Cerebellum (tissue), 4 donors: ENCODE measurements at places on chromosomes 7 and 10. TPM values are rescaled to one million over a fixed set of nuclear protein-coding genes. Genes with fewer than 3 reads are reported as not detected.

The MKX gene
- total RNA-seq: 1.8 TPM

The ANKRD30A gene
- not detected for total RNA-seq

The GRID2IP gene
- 3.5 TPM for total RNA-seq

The SGCE gene
- 118 TPM for total RNA-seq

DNA sequence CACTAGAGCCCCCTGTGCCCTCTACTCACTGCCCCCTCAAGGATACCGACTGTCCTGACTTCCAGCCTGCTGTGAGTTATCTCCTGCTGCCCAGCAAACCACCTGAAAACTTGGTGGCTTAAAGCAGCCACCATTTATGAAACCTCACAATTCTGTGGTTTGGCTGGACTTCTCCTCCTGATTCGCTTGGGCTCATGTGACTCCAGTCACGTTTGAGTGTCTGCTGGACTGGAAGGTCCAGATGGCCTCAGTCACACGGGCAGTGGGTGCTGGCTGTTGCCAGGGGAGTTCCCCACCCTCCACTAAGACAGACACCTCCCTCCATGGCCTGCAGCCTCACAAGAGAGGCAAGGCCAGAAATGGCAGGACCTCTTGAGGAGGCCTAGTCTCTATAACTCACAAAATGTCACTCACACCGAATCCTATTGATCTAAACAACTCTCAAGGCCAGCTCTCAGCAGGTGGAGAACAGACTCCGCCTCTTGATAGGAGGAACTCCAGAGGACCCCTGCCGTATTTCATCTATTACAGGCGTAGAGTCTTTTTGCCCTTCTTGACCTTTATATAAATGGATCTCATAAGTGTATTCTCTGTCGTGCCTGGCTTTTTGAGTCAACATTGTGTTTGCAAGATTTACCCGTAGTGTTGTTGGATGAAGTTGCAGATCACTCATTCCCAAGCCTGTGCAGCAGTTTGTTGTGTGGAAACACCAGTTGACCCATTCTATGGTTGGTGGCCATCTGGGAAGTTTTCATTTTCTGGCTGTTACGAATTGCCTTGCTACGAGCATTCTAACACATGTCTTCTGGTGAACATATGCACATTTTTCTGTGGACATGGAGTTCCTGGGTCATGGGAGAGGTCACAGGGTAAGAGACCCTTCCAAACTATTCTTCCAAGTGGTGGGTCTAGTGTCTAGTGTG, 48.3 kb downstream of the ZMIZ1 start:
- DNase-seq: peak; percentile 45

GRCh38 chr10:49295297-49295696, 3.7 kb upstream of the C10orf71 start:
- DNase-seq: no peak

- no peak for DNase-seq
Observed at GRCh38 chr10:96613576-96613975, 26.8 kb upstream of the TM9SF3 start.

GRCh38 chr10:131049016-131049415, 262.5 kb downstream of the TCERG1L start:
- no peak for DNase-seq

- peak; percentile 51 for DNase-seq
Observed at GRCh38 chr7:36670585-36671431, 53.5 kb downstream of the AOAH start.

GRCh38 chr10:111835574-111835973, 348.0 kb downstream of the GPAM start:
- DNase-seq: no peak

GRCh38 chr7:5333121-5334045, 50.6 kb downstream of the SLC29A4 start:
- no peak for DNase-seq

DNA sequence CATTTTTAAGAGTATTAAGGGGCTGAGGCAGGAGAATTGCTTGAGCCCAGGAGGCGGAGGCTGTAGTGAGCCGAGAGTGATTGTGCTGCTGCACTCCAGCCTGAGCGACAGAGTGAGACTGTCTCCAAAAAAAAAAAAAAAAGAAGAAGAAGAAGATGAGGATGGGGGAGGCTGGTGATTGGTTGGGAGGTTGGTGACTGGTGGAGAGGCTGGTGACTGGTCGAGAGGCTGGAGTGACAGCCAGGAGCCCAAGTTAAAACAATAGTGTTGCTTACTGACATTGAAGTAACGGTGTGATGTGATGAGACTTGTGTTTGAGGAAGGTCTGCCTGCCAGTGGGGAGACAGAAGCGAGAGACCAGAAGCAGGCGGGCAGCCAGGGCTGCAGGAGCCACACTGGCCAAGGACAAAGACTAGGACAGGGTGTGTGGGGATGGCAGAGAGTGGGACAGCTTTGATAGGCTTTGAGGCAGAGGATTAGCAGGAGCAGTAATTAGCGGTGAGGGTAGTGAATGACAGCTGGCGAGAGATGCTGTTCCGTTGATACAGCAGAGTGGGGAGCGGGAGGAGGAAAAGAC, 4.9 kb downstream of the SRRT start:
- peak; percentile 55 for DNase-seq

GRCh38 chr10:119401671-119402395, 140.7 kb downstream of the RGS10 start:
- DNase-seq: no peak

GRCh38 chr10:82674036-82674435, 799.0 kb downstream of the NRG3 start:
- no peak for DNase-seq

- DNase-seq: no peak
Observed at GRCh38 chr7:120805636-120806388, 52.1 kb downstream of the TSPAN12 start.

DNA sequence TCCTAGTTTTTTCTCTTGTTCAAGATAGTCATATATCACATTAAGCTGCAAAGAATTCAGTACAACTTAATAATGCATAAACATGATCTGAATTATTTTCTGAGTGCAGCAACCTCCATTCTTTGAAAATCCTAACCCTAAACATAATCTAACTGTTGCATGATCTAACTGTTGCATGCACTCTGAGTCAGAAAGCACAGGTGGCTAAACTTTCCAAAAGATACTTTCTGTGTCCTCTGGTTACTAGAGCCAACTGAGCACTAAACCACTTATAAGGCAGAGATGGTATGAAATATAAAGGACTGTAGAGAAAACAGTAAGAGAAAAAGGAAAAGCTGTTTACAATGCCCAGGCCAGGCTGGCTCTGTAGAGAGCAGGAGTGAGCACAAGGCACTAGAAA, 23.0 kb upstream of the FAM133B start:
- no peak for DNase-seq

GRCh38 chr10:103481974-103482531, 3.0 kb upstream of the CALHM3 start:
- DNase-seq: peak; percentile 55

- DNase-seq: no peak
Observed at GRCh38 chr7:90530263-90530662, 60.8 kb downstream of the PTTG1IP2 start.

- no peak for DNase-seq
Observed at GRCh38 chr10:129939416-129940275, 24.4 kb downstream of the EBF3 start.

The FAM237B gene
- not detected for total RNA-seq
